ENCODE measurements at places on chromosomes 2 and 18.
A peak's percentile ranks its signal among the peaks of the same experiment; 100 is the strongest.

GRCh38 chr18:77150588-77150987 is 18.0 kb upstream of the MBP start:
- no peak for DNase-seq

DNA sequence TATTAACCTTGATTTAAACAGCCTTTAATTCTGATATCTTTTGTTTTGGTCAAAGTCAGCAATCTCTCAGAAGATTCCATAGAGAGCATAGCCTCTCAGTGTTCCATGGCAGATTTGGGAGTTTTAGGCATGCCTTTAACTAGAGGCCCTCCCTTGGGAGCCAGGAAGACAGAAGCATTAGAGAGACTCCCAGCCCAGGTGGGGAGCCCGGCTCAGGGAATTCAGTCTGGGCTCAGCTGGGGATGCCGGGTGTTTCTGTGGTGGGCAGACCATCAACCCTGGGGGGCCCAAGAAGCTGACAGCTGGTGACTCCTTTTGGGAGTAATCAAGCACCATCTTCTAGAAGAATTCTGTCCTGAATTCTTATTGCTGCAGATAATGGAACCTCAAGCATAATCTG is 99.7 kb upstream of the CELF4 start:
- no peak for DNase-seq

DNA sequence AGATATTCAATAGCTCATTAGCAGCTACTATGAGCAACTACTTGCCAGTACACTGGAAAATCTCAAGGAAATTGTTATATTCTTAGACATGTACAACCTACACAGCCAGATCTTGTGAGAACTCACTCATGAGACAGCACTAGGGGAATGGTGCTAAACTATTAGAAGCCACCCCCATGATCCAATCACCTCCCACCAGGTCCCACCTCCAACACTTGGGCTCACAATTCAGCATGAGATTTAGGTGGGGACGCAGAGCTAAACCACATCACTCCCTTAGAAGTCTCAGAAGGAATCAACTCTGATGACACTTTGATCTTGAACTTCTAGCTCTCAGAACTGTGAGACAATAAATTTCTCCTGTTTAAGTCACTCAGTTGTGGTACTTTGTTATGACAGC is 418.3 kb upstream of the SPHKAP start:
- DNase-seq: no peak

- DNase-seq: no peak
Observed at GRCh38 chr18:28455971-28456370, 279.0 kb upstream of the CDH2 start.

GRCh38 chr2:72727356-72727755 is 98.5 kb downstream of the EXOC6B start:
- DNase-seq: no peak

DNA sequence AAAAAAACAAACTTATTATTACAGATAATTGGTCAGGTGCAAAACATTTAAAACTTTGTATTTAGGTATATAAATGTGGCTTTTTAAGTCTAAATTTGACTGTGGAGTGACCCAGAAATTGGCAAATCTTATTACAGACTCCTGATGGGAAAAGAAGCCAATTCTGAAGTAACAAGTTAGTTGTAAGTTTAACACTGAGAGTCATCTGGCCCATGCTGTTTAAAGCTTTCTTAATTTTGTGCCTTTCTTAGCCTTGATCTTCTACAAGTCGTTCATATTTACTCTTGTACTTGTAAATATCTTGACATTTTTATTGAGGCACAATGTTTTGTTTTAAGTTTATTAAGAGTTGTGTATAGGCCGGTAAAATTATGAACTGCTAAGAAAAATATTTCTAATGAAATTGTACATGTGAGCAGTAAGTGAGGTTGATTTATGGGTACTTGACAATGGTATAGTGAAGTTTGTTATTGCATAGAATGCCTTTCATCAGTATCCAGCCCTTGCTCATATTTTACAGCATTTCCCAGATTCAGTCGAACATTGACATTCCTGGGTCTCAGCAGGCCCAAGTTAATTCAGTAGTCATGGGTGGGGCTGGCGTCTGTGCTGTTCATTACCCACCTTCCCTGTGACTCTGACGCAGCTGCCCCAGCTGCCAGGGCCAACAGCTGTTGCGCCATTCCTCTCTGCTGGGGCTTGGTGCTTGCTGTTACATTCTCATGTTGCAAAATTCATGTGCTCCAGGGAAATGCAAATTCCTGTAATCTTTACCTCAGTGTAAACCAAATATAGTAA is 121.4 kb downstream of the ZNF236 start:
- DNase-seq: peak; percentile 7

DNA sequence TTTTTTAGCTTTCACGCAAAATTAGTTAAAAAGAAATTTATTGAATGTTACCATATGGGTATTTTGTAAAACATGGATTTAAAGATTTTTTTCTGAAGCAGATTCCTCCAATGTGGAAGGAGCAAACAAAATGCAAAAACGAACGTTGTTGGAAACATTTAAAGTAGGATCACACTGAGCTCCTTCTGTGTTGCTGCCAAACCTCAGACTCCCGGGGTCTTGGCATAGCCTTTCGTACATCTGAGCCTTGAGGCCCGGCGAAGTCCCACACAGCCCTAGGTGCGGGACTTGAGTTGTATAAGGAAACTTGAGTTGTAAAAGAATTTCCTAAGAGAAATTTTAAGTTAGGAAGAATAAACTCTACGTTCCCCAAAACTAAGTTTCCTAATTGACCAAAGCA is 52.0 kb upstream of the CD226 start:
- DNase-seq: no peak

DNA sequence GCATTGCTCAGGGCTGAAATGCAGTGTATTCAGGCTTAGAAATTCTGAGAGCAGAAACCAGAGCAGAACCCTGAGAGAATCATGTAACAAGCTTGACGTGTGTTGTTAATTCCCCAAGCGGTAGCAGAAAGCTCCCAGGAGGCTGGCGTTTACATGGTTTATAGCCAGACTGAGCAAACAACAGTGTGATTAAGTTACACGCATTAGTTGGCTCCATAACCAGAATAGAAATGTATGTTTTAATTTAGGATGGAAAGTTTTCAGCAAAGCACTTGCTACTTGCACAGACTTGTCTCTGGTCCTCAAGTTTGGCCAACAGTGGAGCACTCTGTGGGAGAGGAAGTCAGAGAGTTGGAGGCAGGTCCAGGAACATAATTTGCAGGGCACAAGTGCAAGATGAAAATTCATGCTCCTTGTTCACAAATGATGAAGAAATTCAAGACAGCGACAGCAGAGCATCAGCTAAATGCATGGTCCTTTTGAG is 69.3 kb downstream of the MAPK4 start:
- DNase-seq: no peak

- DNase-seq: no peak
Observed at GRCh38 chr2:16791496-16791895, 125.9 kb upstream of the CYRIA start.

- peak; percentile 35 for DNase-seq
Observed at GRCh38 chr2:149038442-149039212, at the start of gene LYPD6B. TSS of gene LYPD6B (plus strand) at chr2:149038699. CDS start at chr2:149130949, 92,250 bp downstream.

DNA sequence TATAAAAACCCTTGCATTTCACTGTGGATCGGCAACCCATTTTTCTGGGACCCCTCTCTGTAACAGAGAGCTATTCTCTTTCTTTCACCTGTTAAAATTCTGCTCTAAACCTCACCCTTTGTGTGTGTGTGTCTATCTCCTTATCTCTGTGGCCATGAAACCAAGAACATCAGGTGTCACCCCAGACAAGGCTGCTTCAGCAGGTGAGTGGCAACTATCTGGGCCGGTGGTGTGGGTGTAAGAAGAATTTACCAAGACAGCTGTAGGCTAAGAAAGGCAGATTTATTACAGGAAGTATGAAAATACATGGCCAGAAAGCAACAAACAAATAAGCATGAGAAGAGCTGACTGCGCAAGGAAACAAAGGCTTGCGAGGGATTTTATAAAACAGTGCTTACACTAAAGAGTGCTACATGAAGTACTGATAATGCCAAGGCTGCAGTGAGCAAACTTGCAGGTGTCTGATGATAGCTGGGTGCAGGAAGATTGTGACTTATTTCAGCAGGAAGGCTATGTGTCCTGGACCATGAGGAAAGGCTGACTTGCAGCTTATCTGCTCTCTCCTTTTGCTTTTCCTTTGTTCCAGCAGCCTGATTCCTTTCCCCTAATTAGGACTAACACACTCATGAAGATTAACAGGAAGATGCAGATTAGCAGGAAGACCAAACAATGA is 421.1 kb downstream of the PTH2R start:
- no peak for DNase-seq

DNA sequence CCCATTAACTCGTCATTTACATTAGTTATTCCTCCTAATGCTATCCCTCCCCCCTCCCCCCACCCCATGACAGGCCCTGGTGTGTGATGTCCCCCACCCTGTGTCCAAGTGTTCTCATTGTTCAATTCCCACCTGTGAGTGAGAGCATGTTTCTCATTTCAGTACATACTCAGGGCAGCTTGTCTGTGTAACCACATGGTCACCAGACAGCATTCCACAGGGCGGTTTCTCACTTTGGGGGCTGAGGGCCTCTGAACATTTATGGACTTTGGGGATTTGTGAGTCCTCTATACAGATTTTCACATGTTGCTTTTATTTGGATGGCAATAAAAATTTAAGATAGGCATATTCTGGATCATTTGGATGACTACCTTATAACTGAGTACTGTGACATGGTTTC is 84.0 kb downstream of the LYPD6B start:
- DNase-seq: no peak

GRCh38 chr2:239288951-239289511 is 111.8 kb downstream of the HDAC4 start:
- no peak for DNase-seq

- peak; percentile 74 for DNase-seq
Observed at GRCh38 chr2:9757501-9758264, 85.6 kb upstream of the TAF1B start.

- no peak for DNase-seq
Observed at GRCh38 chr2:144462266-144462665, 57.7 kb downstream of the ZEB2 start.

GRCh38 chr2:183946193-183946592 is 652.1 kb upstream of the ZNF804A start:
- DNase-seq: no peak
